Gastrocnemius medialis (tissue), 4 donors: ENCODE measurements at places on chromosomes 3 and 15.

- DNase-seq: no peak
- no peaks in the 10 kb centered on the region for H3K36me3 ChIP-seq
- H3K4me1 ChIP-seq: no peaks in the 10 kb centered on the region
- no peak overlapping the region for H3K27ac ChIP-seq
- no peak overlapping the region for H3K4me3 ChIP-seq
These were observed 34.6 kb upstream of the AEN start for GRCh38 chr15:88586401-88587162.

DNA sequence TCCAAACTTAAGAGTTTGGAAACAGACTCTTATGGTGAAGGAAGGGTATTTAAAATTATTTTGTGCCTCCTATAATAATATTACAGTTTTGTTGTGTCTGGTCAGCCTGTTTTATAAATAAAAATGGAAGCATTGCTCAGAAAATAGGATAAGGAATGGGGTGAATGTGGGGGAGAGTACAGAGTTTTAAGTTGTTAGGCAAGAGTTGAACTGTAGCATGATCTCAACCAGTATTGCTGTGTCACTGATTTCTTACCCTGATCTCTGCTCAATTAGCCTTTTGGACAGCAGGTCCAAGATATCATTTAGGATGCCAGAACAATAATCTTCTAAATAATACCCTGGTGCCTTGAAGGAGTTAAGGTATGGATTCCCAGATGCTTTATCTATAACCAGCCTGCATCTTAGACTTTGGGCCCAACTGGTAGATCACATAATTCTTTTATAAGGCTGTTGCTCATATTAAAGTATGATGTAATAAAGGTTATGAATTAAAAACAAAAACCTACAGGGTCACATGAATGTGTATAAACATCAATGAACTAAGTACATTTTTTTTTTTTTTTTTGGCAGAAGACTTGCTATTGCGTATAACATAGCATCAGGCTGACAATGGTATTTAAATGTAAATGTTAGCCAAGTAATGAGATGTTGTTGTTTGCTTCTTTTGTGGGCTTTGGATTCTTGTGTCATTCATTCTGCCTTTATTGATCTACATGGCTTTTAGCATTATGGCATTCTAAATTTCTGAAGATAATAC, 70.0 kb downstream of the MITF start:
- H3K4me1 ChIP-seq: peaks cover 67% of the 10 kb centered on the region
- no peaks in the 10 kb centered on the region for H3K27me3 ChIP-seq
- no peaks in the 10 kb centered on the region for H3K36me3 ChIP-seq
- DNase-seq: no peak

- no peak overlapping the region for H3K27ac ChIP-seq
- no peaks in the 10 kb centered on the region for H3K36me3 ChIP-seq
- H3K27me3 ChIP-seq: no peaks in the 10 kb centered on the region
- H3K4me1 ChIP-seq: no peaks in the 10 kb centered on the region
- no peak overlapping the region for H3K4me3 ChIP-seq
These were observed 74.6 kb upstream of the PSMD6 start for GRCh38 chr3:64097920-64098319.

GRCh38 chr3:14988988-14989394, 41.6 kb downstream of the NR2C2 start:
- H3K27ac ChIP-seq: no peak overlapping the region
- H3K36me3 ChIP-seq: no peaks in the 10 kb centered on the region
- DNase-seq: no peak

GRCh38 chr3:35184775-35185174, 454.6 kb upstream of the ARPP21 start:
- no peaks in the 10 kb centered on the region for H3K27me3 ChIP-seq
- DNase-seq: no peak
- H3K4me3 ChIP-seq: no peak overlapping the region
- no peaks in the 10 kb centered on the region for H3K4me1 ChIP-seq

GRCh38 chr3:112320691-112321090, 12.3 kb upstream of the CD200 start:
- H3K4me1 ChIP-seq: no peaks in the 10 kb centered on the region
- H3K27me3 ChIP-seq: no peaks in the 10 kb centered on the region
- no peaks in the 10 kb centered on the region for H3K36me3 ChIP-seq
- DNase-seq: no peak
- H3K4me3 ChIP-seq: no peak overlapping the region
